ENCODE measurements at places on chromosomes 1 and 21.

DNA sequence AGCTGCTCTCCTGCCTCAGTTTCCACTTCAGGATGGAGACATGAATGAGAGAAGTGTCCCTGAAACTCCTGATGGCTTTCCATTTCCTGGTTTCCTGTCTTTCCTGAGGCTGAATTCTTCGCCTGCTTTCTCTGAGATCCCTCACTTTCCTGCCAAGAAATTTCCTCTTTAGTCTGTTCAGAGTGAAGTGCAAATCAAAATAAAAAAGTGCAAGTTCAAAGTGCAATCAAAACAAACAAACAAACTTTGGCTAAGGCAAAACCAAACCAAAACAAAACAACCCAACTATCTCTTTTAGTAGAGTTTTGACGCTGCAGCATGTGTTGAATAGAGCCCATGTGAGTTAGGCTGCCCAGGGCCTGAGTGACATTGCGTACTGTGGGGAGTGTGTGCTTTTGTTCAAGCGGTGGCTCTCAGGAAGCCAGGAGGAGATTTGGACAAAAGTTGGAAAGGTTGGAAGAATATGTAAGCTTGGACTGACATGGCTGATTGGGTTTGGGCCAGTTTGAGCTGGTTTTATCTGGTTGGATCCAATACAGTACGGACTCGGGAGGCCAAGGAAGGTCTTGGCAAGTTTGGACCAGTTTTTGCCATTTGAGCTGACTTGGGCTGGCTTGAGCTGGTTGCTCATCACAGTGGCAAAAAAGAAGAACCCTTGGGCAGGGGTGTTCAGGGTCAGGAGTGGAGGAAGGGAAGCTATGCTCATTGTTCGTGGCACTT lies 61.1 kb upstream of the TINAGL1 start:
- DNase-seq = no peak

- DNase-seq = no peak
Measured at GRCh38 chr1:217369271-217369981, 261.5 kb downstream of the GPATCH2 start.

DNA sequence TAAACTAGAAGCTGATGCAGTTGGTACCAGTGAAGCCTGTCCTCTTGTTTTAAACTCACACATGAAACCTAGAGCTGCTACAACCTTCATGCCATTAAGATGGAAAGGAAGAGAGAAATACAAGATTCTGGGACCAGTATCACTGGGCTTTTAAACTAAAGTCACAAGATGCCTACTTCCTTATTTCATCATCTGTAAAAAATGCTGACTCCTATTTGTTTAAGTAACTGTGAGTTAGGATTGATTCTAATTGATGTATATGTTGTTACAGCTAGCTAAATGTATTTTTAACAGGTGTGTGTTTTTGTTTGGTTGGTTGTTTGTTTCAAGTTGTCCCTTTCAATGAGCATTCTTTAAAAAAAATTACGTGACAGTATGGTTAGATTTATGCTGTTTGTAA lies 833.3 kb upstream of the PRMT6 start:
- no peak for DNase-seq

DNA sequence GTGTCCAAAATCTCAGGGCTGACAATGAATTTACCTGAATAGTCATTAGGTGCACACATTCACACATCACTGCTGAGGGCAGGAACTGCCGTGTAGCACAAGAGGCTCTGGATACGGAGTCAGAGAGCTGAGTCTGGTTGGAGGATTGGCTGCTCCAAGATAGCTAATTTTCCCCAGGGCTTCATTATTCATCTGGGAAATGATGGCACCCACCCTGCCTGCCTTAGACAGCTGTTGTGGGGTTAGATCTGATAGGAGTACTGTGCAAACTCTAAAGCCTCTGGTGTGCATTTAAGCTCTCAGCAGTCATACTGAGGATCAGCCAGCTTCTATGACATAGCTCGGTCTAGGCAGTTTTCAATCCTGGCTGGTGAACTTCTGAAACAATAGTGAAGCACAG lies 67.0 kb downstream of the LMX1A start:
- DNase-seq = no peak

DNA sequence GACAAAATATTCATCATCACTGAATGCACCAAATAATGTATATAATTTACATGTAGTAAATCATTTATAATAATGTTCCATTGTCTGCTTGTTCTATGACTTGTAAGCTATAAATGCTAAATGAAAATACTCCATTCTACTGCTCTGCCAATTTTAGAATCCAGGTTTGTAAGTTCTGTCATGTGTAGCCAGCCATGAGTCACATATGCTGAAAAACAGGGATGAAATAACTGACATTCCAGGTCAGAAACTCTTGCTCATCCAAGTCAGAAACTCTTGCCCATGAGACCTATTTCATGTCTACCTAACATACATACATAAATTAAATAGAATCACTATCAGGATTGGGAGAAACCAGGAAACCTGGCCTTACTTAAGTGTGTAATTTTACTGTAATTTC lies 95.6 kb downstream of the ASH1L start:
- DNase-seq = no peak

DNA sequence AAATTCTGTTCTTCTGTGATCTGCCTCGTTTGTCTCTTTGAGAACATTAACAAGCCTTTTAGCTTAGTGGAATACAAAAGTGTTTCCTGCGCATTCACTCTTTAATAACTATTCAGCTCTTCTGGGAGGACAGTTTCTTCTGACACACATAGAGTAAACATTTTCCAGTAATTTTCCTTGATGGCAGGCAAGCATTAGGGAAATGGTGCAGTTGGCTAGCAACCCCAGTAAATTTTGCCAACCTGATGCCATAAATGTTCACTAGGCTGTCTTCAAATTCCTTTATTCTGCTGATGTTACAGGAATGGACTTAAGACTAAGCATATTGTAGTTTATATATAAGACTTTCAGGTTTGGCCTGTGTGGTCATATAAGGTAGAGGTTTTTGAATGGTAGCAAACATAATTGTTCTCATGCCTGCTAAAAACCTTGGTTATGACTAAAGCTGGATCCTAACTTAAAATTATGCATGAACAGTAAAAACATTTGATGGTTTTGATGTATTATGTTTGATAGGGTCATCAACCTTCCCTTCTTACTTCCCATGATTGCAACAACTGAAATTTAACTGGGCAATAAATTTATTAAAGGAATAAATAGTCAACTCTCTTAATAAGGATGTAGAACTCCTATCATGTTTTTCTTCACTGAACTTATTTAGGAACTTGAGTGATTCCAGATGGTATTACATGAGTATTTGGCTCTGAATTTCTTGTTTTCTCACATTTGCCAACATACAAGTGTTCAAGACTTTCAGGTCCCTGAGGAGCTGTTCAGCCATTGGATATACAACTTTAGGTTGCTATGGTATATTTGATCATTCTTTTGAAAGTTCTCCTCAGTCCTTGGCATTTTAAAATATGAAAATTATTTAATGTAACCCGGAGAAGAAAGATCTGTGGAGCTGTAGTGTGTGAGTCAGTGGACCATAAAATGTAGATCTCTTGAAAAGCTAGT lies 223.4 kb downstream of the FMN2 start:
- DNase-seq = no peak

DNA sequence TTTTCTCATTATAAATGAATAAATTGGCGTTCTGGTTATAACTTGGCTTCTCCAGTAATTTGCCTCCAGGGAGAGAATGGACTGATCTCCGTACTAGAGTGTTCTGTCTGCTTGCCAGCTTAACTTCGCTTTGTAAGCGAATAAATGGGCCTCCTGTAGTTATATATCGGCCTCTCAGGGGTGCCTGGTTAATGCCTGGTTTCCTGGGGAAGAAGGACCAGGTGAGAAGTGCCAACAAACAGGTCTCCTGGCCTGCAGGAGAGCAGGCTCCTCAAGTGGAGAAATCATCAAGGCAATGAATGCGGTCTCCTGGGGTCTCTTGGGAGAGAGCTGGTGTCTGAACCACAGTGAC lies 107.4 kb upstream of the SERBP1 start:
- DNase-seq = no peak

DNA sequence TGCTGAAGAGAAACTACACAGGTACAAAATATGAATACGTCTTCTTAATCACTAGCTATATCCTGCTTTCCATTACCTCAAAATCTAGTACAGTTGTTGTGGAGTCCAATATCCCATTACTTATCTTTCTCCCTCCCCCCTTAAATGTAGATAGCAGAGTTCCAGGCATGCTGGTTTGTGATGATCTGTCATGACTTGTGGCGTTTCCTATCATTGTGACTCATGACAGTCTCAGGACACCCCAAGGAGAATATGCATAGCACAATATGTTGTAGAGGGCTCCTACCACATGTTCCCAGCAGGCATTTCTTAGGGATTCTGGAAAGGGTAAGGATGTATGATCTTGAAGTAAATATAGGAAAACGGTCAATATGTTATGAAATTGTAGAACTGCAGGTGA lies 206.9 kb downstream of the USH2A start:
- no peak for DNase-seq

- peak; percentile 97 for DNase-seq
Measured at GRCh38 chr1:44739307-44740178, at the start of gene KIF2C. Gene KIF2C, plus strand, starts transcription at chr1:44739837. Its CDS starts 96 bp downstream, at chr1:44739933.

- DNase-seq = peak; percentile 11
Measured at GRCh38 chr1:104760017-104760416, 1010.3 kb downstream of the AMY1C start.

Measured in GM18507 (cell line).